ENCODE measurements at places on chromosomes 5 and 9.

- no peak for DNase-seq
Measured at GRCh38 chr9:36897478-36897877, 136.6 kb downstream of the PAX5 start.

DNA sequence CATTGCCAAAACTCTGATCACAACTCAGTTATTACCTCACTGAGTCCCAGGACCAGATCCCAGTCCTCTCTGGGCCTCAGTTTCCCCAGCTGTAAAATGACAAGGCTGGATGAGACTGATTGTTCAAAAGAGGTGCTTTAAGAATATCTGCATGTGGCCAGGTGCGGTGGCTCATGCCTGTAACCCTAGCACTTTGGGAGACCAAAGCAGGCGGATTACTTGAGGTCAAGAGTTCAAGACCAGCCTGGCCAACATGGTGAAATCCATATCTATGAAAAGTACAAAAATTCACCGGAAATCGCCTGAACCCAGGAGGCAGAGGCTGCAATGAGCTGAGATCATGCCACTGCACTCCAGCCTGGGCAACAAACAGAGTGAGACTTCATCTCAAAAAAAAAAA, 8.3 kb downstream of the ATOX1 start:
- DNase-seq: no peak

- DNase-seq: no peak
Measured at GRCh38 chr5:1779782-1780613, 19.6 kb downstream of the MRPL36 start.

DNA sequence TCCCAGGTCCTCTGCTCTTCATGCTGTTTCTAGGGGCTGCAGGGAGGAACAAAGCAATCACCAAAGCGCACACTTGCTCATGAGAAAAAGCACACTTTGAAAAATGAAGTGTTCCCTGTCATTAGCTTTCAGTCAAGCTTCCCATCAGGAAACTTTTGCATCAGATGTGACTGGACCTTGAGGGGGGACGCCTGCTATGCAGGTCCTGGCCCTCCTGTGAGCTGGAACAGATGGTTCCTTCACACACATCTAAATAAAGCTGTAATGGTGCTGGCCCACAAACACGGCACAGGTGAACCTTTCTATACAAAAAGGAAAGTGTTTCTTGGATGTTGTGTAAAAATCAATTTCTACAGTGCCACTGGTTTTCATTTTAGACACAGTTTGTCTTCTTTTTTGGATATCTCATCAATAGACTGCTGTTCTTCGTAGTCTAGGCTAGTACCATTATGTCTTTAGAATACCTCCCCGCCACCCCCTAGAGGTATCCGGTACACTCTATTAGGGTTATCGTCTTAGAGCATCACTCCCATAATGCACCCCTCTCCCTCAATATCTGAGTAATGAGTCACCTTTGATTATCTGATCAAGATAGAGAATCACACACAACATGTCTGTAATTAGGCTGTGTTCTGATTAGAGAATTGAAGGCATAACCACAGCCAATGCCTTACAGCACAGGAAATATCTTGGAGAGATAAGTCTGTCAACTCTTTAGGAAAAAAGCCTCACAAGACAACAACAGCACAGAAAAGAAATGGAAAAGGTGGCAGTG, 266.3 kb downstream of the TLR4 start:
- no peak for DNase-seq

DNA sequence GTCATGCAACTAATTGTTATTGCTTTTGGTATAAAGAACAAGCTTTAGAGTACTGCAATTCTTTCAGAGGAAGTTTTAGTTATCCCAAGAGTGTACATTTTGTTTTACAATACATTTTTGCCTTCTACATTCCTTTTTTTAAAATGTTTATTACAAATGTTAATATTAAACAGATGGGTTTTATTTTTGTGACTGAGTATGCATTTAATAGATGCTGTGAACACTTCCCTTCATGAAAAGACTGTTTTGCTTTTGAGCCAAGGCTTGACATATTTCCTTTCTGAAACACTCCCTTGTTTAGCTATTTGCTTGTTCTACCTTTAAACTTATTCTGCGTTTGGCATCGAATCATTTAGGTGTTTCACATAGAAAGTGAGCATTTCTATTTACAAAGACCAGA, 14.8 kb upstream of the ZNF474 start:
- no peak for DNase-seq
